Ovary (tissue), 10 donors: ENCODE measurements at places on chromosomes 3 and 15. TPM values are rescaled to one million over a fixed set of nuclear protein-coding genes. Genes with fewer than 3 reads are reported as not detected.

- H3K4me1 ChIP-seq, result no peaks in the 10 kb centered on the region
- H3K36me3 ChIP-seq, result no peaks in the 10 kb centered on the region
- H3K27ac ChIP-seq, result no peak overlapping the region
- H3K4me3 ChIP-seq, result no peak overlapping the region
Observed at GRCh38 chr15:51224428-51224827, 114.0 kb downstream of the CYP19A1 start.

The CHMP2B gene
- 38.8 TPM for total RNA-seq

The CDHR4 gene
- total RNA-seq, result 2.0 TPM

The SLC12A1 gene
- not detected for total RNA-seq

DNA sequence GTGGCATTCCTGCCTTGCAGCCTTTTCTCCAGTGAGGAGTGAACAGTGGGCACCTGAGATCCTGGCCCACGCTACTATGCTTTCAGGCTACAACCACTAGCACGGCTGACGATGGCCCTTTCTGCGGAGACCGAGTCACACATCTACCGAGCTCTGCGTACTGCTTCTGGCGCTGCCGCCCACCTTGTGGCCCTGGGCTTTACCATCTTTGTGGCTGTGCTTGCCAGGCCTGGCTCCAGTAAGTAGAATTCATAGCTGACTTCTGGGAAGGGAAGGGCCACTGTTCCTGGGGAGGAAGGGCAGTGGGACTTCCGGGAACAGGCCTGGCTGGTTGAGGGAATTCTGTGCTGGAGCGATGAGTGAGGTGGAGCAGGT is 648 bp downstream of the CYB561D2 start:
- H3K4me1 ChIP-seq, result peaks cover 13% of the 10 kb centered on the region
- no peak overlapping the region for H3K27ac ChIP-seq
- no peak for DNase-seq
- H3K36me3 ChIP-seq, result no peaks in the 10 kb centered on the region
- peak overlapping the region; percentile 75 for H3K4me3 ChIP-seq

The TLR9 gene
- not detected for total RNA-seq

GRCh38 chr15:32869776-32870175 is 152.0 kb downstream of the GREM1 start:
- H3K36me3 ChIP-seq, result no peaks in the 10 kb centered on the region
- no peak for DNase-seq
- peaks cover 3% of the 10 kb centered on the region for H3K4me1 ChIP-seq
- H3K4me3 ChIP-seq, result no peak overlapping the region
- H3K27ac ChIP-seq, result no peak overlapping the region

The HTR3E gene
- not detected for total RNA-seq

DNA sequence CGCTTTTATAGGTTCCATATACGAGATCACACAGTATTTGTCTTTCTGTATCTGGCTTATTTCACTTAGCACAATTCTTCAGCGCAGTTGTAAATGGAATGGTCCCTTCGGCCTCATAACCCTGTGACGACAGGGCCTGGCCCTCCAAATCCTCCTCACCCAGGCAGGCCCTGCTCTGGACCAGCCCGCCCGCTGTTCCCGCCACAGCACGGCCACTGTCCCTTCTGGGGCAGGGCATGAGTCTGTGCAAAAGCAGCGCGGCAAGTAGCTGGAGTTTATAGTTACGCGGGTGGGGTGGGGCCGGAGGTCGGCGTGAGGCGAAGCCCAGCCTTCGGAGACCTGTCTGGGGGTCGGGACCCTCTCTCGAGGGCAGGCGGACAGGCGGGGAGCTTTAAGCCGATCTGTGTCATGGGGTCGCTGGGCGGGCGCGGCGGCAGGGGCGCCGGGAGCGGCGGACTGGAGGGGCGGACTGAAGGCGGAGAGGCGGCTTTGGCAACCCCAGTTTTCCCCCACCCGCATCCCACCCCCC is 543 bp downstream of the ARPIN start:
- H3K27me3 ChIP-seq, result no peaks in the 10 kb centered on the region
- H3K4me1 ChIP-seq, result peaks cover 4% of the 10 kb centered on the region
- no peaks in the 10 kb centered on the region for H3K36me3 ChIP-seq
- H3K27ac ChIP-seq, result peak overlapping the region; percentile 32

DNA sequence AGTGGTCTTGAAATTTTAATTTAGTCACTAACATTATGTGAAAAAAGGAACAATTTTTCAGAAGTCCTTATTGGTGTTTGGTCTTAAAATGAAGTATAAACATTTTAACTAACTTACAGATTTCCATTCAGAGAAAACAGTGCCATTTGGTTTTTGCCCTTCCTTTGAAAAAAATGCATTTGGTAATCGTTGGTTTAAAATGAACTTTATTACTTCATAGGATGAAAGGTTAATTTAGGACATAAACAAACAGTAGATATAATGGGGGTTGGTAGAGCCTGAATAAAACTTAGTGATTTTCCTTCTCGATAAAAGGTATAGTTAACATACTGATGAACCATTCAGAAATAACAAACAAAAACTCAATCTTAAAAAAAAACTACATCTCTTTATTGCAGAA is 39.7 kb downstream of the TFG start:
- H3K4me1 ChIP-seq, result no peaks in the 10 kb centered on the region
- no peak for DNase-seq
- no peak overlapping the region for H3K27ac ChIP-seq
- no peaks in the 10 kb centered on the region for H3K36me3 ChIP-seq
- no peak overlapping the region for H3K4me3 ChIP-seq
- no peaks in the 10 kb centered on the region for H3K27me3 ChIP-seq

GRCh38 chr3:120908795-120909601 is 993 bp downstream of the STXBP5L start:
- peak overlapping the region; percentile 71 for H3K27ac ChIP-seq
- peak overlapping the region; percentile 62 for H3K4me3 ChIP-seq
- H3K36me3 ChIP-seq, result no peaks in the 10 kb centered on the region
- H3K27me3 ChIP-seq, result no peaks in the 10 kb centered on the region
